Mucosa of descending colon (tissue), 3 donors: ENCODE measurements at places on chromosomes 7 and 10. TPM values are rescaled to one million over a fixed set of nuclear protein-coding genes. Genes with fewer than 3 reads are reported as not detected.

GRCh38 chr7:13055732-13056368 is 368.4 kb downstream of the ARL4A start:
- no peak for DNase-seq

DNA sequence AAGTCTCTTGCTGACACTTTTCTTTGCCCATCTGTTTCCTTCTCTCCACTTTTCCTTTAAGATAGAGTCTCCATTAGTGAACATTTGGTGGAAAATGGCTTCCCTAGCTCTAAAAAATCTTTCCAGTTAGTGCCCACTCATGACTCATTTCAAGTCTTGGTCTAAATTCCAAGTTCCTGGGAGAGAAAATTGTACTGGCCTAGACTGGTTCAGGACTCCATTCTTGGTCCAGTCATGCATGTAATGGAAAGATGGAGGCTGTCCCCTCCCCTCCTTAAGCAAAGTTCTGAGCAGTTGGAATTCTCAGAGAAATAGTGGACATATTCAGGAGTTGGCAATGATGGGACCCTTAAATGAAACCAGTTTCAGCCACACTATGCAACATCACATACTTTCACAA is 3.8 kb upstream of the ALDH18A1 start:
- DNase-seq, result no peak

The CC2D2B gene
- total RNA-seq, result 1.7 TPM

DNA sequence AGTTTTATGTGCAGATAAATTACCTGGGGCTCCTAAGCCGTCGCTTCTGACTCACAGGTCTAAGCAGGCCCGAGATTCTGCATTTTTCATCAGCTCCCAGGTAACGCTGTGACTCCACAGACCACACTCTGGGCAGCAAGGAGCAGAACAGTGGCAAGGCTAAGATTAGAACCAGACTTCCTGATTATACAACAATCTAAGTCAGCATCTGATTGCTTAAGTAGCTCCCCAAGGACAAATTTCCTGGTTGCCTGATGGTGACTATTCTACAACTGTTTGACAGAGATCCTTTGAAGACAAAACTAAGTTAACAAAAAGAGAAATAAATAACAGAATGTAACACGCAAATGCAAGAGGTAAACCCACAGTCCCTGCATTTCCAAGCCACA is 69.0 kb downstream of the CREB3L2 start:
- DNase-seq, result no peak

- DNase-seq, result no peak
Measured at GRCh38 chr7:79789584-79790345, 336.3 kb upstream of the MAGI2 start.

The PDZD7 gene
- 0.28 TPM for total RNA-seq

- no peak for DNase-seq
Measured at GRCh38 chr7:159136846-159137245, 7.8 kb downstream of the VIPR2 start.

DNA sequence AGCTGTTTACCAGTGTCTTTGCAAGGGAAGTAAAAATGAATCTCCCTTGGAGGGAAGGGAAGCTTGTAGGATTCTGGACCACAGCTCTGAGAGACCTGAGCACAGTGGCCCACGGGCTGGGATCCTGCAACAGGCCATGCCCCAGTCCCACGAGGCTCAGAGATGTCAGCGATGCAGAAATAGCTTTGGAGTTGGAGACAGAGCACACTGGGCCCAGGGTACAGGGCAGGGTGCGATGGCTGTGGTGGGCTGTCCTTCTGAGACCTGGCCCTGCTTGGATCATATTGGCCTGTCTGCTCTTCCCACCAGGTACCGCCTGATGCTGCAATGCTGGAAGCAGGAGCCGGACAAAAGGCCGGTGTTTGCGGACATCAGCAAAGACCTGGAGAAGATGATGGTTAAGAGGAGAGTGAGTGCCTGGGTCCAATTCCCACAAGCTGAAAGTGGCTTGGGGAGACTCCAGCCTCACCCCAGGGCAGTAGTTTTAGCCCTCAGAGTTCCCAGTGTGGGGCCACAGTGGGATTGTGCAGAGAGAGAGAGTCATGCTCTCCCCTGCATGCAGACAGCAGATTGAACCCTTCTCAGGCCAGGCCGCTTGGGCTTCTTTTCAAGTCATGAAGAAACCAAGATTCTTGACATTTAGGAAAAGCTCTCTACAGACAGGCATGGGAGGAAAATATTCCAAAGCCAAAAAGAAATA is 13.5 kb upstream of the CSGALNACT2 start:
- no peak for DNase-seq

DNA sequence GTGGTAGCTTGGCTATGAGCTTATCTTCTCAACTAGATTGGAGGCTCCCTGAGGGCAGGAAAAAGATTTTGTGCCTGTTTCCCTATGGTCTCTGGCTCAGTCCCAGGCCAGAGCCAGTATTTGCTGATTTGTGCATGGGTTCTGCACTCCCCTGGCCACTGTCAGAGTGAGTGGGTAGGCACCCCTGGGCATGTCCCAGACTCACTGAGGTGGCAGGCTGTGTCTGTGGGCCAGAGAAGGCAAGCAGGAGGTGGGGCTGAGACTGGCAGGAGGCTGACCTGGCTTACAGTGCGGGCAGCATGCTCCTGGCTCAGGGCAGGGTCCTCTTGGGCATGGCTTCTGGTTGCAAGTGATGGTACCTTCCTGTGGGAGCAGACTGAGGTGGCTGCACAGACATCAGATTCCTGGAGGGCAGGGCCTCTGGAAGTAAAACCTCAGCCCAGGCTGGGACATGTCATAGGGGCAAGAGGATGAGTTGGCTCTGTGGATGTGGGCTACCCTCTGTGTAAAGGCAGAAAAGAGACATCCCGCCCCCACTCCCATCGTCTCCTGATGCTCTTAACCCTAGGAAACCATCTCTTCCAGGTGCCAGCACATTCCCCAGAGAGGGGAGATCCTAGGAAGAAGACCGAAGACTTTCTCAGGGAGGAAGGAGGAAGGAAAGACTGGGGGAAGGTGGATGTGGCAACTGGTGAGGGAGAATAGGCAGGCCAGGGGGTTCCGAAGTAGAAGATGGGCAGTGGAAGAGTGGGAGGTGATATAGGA is 4.3 kb downstream of the KCP start:
- no peak for DNase-seq

- DNase-seq, result no peak
Measured at GRCh38 chr10:70404787-70405036, 767 bp downstream of the EIF4EBP2 start.

GRCh38 chr7:36090976-36091873 is 61.8 kb upstream of the EEPD1 start:
- DNase-seq, result no peak

GRCh38 chr10:66639371-66639770 is 286.5 kb upstream of the LRRTM3 start:
- no peak for DNase-seq

The NACAD gene
- 0.49 TPM for total RNA-seq

GRCh38 chr10:57925045-57925444 is 342.6 kb downstream of the IPMK start:
- peak; percentile 47 for DNase-seq

The CLRN3 gene
- 176 TPM for total RNA-seq

GRCh38 chr7:120988591-120989256 is at the start of gene CPED1:
Gene CPED1 (plus strand): TSS chr7:120988711. CDS start chr7:120989622, 911 bp downstream.
- peak; percentile 80 for DNase-seq

DNA sequence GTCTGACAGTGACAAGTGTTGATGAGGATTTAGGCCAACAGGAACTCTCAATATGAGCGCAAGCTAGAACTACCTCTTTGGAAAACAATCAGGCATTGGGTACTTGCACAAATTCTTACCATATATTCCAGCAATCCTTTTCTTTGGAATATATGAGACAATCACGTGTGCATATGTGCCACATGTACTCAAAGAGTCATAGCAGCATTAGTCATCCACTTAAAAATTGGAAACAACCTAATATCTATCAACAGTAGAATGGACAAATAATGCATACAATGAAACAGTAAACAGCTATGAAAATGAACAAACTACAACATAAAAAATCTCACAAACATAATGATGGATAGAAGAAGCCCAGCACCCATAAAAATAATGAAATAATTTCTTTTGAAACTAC is 179.7 kb downstream of the GLI3 start:
- DNase-seq, result no peak

The ASZ1 gene
- not detected for total RNA-seq

The NRG3 gene
- 0.23 TPM for total RNA-seq

- DNase-seq, result no peak
Measured at GRCh38 chr7:80172387-80172786, 37.8 kb downstream of the GNAI1 start.

The ZPBP gene
- total RNA-seq, result not detected

The DOCK4 gene
- total RNA-seq, result 12.7 TPM

DNA sequence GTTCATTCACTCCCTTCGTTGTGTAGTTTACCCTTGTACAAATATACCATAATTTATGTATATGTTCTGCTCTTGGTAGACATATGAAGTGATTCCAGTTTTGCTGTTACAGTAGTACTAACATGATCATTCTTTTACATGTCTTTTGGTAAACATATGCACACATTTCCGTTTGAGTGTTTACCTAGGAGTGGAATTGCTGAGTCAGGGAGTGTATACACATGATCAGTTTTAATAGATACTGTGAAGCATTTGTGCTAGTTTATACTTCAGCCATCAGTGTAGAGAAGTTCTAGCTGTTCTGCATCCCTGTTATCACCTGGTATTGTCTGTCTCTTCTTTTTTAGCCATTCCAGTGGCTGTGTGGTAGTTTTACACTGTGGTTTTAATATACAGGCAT is 34.5 kb upstream of the CYP26C1 start:
- no peak for DNase-seq

DNA sequence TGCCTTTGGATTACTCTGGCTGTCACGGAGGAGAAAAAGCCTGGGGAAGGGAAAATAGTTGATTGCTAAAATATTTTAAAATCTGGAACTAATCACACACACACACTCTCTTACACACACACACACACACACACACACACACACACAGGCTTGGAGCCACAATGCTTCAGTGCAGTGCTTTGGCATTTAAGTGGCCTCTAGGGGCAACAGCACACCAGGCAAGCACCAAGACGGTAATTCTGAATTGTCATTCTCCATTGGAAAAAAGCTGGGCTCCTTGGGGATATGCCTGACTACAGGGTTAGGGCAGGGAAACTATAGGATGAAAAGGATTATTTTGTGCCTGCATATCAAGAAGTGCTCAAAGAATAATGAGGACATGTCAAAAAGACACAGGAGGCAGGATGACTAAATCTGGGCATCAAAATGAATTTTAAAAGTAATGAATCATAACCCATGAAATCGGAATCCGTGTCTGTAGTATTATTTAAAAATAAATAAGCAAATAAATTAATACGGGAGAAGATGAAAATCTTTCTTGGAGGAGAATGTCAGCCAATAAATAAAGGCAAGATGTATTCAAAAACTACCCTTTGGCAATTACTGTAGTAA is 30.4 kb upstream of the DDC start:
- peak; percentile 64 for DNase-seq

DNA sequence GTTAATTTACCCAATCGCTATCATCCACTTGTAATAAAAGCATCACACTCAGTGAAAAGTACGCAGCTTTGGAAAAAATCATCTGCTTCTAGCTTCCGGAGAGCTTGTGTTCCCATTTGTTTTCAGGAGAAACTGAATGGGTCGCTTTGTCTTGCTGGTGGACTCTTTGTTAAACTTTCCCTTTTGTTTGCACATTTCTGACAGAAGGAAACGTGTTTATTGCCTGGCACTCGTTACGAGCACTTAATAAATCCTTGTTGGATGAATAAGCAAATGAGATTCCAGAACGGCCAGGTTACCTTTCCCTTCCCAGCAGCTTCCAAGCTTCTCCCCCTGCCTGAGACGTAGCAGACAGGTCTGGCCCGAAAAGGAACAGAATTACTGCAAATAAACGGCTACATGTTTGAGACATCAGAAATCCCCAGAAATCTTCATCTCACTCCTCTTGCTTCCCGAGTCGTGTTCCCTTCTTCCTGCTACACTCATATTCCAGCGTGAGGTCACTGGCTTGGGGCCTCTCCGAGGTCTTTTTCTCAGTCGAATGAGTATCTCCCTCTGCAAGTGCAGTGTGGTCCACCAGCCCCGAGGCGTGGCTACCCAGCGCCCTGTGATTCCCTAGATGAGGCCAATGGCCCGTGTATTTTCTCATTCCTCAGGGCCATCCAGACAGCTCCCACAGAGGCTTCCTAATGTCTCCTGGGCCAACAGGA is 167.2 kb downstream of the FRMD4A start:
- no peak for DNase-seq

GRCh38 chr7:124376111-124376510 is 343.2 kb upstream of the TMEM229A start:
- DNase-seq, result no peak

- DNase-seq, result no peak
Measured at GRCh38 chr7:130379019-130379418, 1.3 kb upstream of the CPA1 start.

- no peak for DNase-seq
Measured at GRCh38 chr7:22657479-22657878, 69.5 kb upstream of the IL6 start.

GRCh38 chr7:157412021-157412443 is 75.2 kb downstream of the DNAJB6 start:
- DNase-seq, result no peak
